ENCODE measurements at places on chromosomes 1 and 21.

- DNase-seq = no peak
Measured at GRCh38 chr1:56376188-56376984, 203.0 kb downstream of the PLPP3 start.

GRCh38 chr1:183032122-183032921 lies 9.1 kb downstream of the LAMC1 start:
- DNase-seq = no peak

- DNase-seq = no peak
Measured at GRCh38 chr1:230002164-230002803, 64.8 kb upstream of the GALNT2 start.

DNA sequence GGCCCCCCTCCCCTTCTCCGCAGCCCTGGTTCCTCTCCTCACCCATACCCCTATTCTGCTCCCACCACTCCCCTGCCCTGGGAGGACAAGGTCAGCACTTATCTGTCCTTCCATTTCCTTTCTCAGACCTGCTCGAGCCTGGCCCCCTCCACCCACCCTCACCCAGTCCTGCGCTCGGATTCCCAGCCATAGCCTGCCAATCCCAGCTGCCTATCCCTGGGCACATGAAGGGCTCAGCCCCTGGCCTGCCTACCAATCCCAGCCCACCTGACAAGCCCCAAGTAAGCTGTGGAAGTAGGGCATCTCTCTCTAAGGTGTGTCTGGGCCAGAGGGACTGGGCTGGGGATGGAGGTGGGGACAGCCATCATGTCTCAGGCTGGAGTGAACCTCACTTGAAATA lies 5.4 kb downstream of the BLACAT1 start:
- no peak for DNase-seq

- DNase-seq = no peak
Measured at GRCh38 chr1:241235256-241235897, 121.6 kb downstream of the RGS7 start.

DNA sequence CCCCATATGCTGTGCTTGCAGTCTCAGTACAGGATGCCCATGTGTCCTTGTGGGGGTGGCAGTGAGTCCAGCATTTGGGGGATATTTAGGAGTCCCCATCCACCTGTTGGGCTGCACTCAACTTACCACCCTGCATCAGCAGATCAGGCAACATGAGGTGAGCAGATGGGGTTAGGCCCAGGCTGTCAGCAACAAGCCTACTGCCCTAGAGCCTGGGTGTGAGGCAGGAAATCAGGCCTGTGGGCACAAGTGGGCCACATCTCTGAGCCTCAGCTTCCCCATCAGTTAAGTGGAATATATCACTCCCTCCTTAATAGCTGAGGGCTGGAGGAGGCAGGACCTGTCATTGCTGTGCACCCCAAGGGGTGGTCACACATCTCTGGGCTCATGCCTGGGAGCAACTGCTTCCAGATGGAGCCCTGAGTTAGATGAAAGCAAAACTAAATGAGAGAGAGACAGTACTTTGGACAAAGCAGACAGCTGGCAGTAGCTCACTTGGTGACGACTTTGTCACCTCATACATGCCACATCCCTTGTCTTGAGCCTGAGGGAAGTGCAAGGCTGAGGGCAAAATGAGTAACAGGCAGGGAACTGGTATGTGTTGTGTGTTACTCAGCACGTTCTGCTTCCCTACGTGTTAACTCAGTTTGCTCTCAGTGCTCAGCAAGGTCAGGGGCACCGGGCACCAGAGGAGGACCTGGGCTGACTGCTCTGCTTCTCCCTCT lies 48.4 kb downstream of the TRIM11 start:
- no peak for DNase-seq

- no peak for DNase-seq
Measured at GRCh38 chr1:215835951-215836350, 268.8 kb downstream of the KCTD3 start.

GRCh38 chr1:27154991-27155781 lies at the start of gene SLC9A1:
Gene SLC9A1, minus strand, starts transcription at chr1:27155125. Its CDS starts 791 bp downstream, at chr1:27154334.
- peak; percentile 79 for DNase-seq

GRCh38 chr1:40929155-40929554 lies 50.3 kb upstream of the CTPS1 start:
- DNase-seq = no peak

DNA sequence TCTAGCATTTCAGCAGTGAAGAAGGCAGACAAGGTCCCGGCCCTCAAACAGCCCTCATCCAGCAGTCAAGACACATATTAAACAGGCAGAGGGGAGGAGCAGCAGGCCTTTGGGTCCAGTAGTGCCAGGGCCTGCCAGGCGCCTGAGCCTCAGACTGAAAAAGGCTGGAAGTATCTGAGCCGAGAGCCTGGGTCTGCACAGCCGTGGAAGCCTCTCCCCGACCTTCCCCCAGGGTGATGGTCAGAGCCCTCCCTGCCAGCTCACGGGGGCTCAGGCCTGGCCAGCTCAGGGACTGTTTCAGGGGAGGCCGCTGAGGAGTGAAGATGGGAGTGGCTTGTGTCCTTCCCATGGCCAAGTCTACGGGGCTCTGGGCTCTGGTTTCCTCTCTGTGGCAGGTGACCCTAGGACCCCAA lies 565.2 kb downstream of the PTPRU start:
- no peak for DNase-seq
